ENCODE measurements at places on chromosomes 4 and X.

DNA sequence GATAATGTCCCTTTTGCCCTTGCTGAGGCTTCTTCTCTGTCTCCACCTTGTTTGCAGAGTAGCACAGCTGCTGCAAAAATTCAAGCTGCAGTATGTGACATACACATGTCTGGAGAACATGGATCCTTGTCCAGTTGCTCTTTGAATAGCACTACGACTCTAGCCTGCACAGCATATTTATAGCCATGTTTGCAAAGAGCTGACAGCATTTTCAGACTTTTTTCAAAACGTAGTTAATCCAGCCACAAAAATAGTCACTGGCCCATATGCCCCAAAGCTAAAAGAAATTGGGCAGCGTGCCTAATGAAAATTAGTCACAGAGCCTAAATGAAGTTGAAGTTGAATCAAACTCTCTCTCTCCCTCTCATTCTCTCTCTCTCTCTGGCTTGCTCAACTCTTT, 17.5 kb downstream of the SLC16A2 start:
- DNase-seq = no peak

DNA sequence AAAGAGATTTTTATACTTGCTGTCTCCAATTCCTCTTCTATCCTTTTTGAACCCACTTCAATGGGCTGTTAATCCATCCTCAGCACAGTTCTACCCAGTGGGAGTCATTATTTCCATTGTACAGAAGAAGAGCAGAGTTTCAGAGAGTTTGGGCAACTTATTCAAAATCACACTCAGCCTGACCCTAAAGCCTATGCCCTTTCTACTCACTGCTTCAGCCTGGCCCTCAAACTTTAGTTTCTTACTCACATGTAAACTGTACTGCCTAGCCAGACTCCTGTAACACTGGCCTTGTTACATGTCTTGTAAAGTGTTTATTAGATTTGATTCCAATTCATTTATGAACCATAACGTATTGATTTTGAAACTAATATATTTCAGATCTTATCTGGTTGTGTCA, 25.1 kb upstream of the USO1 start:
- no peak for DNase-seq

GRCh38 chrX:123756320-123756719, 23.5 kb upstream of the THOC2 start:
- no peak for DNase-seq

- no peak for DNase-seq
Measured at GRCh38 chrX:153781428-153782047, 697 bp downstream of the SRPK3 start.

DNA sequence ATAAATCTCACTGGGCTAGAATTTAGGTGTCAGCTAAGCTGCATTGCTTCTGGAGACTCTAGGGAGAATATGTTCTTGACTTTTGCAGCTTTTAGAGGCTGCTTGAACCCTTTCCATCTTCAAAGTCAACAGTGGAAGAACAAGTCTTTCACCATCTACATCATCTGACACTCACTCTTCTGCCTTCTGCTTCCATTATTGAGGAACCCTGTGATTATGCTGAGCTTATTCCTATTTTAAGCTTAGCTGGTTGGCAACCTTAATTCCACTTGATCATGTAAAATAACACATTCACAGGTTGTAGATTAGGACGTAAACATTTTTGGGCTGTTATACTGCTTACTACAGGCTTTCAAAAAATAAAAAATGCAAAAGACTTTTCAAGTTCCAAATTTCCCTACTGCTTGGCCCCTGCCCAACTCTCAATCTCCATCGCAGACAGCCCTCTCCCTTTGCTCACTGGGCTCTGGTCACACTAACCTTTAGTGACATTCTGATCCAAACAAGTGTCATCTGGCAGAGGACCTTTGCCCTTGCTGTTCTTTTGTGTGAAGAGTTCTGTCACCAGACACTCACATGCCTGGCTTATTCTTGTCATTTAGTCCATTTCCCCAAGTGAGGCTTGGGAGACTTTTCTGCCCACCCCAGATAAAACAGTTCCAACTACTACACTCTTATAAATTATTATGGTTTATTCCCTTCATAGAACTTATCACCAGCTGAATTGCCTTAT, 1056.0 kb downstream of the STIM2 start:
- DNase-seq = no peak

- DNase-seq = peak; percentile 10
Measured at GRCh38 chr4:98566361-98567008, 91.9 kb downstream of the TSPAN5 start.

DNA sequence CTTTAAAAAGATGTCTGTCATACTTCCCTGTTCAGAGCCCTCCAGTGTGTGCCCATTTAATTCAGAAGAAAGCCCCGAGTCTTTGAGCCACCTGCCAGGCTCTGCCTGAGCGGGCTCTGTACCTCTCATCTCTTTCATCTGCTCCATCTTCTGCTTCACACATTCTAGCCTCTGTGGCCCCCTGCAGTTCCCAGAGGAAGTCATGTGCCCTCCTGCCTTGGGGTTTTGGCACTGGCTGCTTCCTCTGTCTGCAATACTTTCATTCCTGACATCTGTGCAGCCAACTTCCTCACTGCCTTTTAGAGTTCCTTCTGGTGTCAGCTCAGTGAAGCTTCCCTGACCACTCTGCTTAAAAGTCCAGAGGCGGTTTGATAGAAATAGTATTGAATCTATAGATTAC, 6.2 kb upstream of the STK32B start:
- peak; percentile 78 for DNase-seq

DNA sequence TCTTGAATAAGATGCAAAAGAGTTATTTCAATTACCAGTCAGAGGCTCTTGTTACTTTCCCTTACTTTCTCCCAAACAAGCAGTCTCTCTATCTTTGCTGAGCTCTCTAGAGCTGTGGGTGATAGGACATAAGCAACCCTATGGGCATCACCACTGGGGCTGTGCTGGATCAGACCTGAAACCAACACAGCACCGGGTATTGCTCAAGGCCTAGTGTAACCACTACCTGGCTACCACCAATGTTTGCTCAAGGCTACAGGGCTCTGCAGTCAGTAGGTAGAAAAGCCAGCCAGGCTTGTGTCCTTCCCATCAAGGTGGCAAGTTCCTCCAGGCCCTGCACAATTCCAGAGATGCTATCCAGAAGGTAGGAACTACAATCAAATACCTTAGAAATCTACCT, 35.3 kb upstream of the AGTR2 start:
- no peak for DNase-seq
